ENCODE measurements at places on chromosomes 7 and 10. TPM values are rescaled to one million over a fixed set of nuclear protein-coding genes. Genes with fewer than 3 reads are reported as not detected.

GRCh38 chr7:155941688-155942087 is 129.4 kb upstream of the SHH start:
- DNase-seq, result no peak

DNA sequence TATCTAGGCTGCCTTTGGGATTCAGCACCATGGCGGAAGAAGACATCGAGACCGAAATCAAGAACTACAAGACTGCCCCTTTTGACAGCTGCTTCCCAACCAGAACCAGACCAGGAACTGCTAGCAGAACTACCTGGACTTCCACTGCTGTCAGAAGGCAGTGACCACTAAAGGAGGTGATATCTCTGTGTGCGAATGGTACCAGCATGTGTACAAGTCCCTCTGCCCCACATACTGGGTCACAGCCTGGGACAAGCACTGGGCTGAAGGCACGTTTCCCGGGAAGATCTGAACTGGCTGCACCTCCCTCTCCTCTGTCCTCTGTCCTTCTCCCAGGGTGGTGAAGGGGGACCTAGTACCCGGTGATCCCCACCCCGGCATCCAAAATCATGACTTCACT is 25.6 kb upstream of the PDIA4 start:
- no peak for DNase-seq

- DNase-seq, result no peak
These were observed 115.0 kb downstream of the SND1 start for GRCh38 chr7:127766831-127767459.

ZNF853 gene
- polyA plus RNA-seq, result 14.9 TPM

DNA sequence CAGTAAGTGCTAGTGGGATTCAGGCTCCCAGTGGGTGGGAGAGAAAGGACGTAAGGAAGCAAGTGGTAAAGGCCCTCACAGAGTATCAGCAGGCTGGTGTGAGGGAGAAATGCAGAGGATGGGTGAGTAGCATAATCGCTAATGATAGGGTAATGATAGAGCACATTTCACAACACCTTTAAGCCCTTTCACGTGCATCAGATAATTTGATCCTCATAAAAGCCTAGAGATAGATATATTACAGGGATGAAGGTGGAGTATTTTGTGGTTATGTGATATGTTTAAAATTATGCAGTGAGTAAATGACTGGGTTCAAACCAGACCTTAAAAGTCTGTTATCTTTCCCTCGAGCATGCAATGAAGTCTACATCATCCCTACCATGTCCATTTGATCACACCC is 10.3 kb downstream of the LEP start:
- no peak for DNase-seq

OSBPL3 gene
- polyA plus RNA-seq, result 3.9 TPM

- DNase-seq, result no peak
These were observed 38.8 kb upstream of the DNAH11 start for GRCh38 chr7:21504021-21504420.

GRCh38 chr10:10676972-10677371 is 340.7 kb upstream of the CELF2 start:
- DNase-seq, result peak; percentile 67

ITPRID1 gene
- 0.77 TPM for polyA plus RNA-seq

DNA sequence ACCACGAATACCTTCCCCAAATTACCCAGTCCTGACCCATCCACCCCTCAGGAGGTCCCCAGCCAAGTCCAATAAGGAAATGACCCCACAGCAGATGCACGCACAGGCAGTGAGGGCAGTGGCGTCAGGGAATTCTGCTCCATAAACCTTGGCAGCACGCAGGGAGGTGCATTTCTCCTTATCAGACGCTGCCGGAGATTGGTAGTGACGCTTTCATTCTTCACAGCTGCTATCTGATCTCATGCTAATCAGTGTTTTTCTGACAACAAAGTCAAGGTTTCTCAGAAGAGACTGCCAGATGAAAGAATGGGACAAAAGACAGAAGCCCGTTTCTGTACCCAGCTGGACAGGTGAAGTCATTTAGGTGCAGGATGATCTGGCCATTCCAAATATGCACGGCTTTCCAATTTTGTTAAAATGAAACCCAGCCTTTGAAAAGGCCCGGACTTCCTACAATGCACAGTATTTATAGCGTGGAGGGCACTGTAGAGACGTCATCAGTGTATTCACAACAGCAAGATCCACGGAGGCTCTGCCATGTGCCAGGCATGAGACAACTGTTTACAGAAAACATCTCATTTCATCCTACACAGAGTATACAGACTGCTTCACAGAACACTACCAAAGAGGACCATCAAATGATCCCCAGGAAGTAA is 35.3 kb downstream of the DIP2C start:
- no peak for DNase-seq

GRCh38 chr10:89073719-89074118 is 83.1 kb downstream of the FAS start:
- DNase-seq, result no peak

HDAC9 gene
- 15.6 TPM for polyA plus RNA-seq

DNA sequence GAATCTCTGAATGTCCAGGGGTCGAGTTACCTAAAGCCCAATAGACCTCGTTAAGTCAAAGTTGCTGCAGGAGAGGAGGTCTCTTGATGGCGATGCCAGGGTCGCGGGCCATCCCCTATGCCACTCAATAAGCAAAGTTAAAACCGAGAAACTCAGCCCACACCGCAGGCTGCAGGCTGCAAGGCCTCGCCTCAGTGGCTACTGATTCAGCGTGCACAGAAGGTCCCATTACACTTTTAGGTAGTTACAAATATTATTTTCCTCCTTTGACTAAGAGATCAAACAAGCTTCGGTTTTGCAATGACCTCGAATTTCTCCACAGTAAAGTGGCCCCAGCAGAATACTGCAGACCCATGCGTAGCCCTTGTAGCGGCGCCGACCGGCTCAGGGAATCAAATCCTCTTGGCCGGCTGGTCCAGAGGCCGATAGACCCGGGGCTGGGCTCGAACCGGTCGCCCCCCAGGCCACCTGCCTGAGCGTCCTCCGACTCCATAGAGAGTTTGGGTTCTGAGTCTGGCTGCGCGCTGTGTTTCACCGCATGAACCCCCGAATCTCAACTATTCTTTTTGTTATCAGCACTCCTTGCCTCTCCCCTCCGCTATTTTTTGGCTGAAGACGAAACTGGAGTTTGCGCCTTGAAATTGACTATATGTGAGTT is 2.3 kb downstream of the C1QL3 start:
- DNase-seq, result no peak

GRCh38 chr10:33803248-33803647 is 468.8 kb upstream of the NRP1 start:
- DNase-seq, result no peak

ELAPOR2 gene
- 4.3 TPM for polyA plus RNA-seq

ASIC3 gene
- 3.6 TPM for polyA plus RNA-seq

NCAPG2 gene
- 11.7 TPM for polyA plus RNA-seq

- DNase-seq, result no peak
These were observed 40.8 kb upstream of the SEC61G start for GRCh38 chr7:54799792-54800191.

- DNase-seq, result no peak
These were observed 125.1 kb upstream of the PPIF start for GRCh38 chr10:79222186-79222585.

- peak; percentile 98 for DNase-seq
These were observed 6.4 kb downstream of the MAFK start for GRCh38 chr7:1536743-1537534.

DNA sequence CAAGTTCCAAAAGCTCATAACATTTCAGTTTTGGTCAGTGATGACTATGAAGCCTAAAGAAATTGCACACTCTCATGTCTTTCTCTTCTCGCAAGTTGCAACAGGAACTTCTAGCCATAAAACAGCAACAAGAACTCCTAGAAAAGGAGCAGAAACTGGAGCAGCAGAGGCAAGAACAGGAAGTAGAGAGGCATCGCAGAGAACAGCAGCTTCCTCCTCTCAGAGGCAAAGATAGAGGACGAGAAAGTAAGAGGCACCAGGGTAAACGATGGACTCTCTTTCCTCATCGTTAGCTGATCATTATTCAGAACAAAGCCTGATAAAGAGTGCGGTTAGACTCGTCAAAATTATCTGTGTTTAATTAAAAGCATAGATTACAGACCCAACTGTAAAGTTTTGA is 94.7 kb downstream of the HDAC9 start:
- DNase-seq, result peak; percentile 23

EXOSC1 gene
- polyA plus RNA-seq, result 30.7 TPM

- peak; percentile 64 for DNase-seq
These were observed 127.8 kb downstream of the TMEM26 start for GRCh38 chr10:61325223-61325960.

ZNF518A gene
- 16.5 TPM for polyA plus RNA-seq

- no peak for DNase-seq
These were observed 91.9 kb downstream of the ZWINT start for GRCh38 chr10:56269181-56269580.

CCDC172 gene
- not detected for polyA plus RNA-seq

GRCh38 chr10:17216217-17216900 is 11.7 kb upstream of the VIM start:
- peak; percentile 71 for DNase-seq

SPDYE18 gene
- 0.20 TPM for polyA plus RNA-seq

DNA sequence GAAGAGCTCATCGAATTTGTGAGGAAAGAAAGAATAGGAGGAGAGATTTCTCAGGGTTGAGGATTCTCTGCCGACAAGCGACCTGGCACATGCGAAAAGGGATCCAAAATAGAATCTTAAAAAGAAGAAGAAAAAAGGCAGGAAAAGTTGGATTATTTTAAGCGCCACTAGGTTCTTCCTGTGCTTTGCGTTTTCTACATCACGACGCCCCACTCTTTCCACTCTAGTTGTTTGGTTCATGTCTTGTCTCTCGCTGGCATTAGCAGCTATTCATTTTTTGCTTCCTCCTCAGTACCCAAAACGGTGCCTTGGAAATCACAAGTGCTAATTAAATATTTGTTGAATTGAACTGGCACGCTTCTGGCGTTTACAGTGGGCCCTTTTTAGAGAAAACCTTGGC is 674 bp upstream of the FRA10AC1 start:
- DNase-seq, result peak; percentile 44

SLC18A3 gene
- not detected for polyA plus RNA-seq

DNA sequence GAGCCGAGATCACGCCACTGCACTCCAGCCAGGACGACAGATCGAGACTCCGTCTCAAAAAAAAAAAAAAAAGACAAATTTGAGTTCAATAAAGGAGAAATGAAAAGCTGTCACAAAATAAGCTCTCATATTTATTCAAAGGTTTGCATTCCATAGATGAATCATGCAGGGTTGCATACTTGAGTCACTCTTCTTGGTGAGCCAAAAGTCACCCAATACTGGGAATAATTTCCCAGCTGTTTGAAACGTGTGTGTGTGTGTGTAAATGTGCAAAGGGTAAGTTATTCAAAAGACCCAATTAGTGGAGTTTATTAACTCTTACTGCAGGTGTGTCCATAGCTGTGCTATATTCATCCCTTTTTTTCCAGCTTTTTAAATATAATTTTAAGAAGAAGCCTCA is 297.7 kb downstream of the CCDC3 start:
- DNase-seq, result no peak

DNA sequence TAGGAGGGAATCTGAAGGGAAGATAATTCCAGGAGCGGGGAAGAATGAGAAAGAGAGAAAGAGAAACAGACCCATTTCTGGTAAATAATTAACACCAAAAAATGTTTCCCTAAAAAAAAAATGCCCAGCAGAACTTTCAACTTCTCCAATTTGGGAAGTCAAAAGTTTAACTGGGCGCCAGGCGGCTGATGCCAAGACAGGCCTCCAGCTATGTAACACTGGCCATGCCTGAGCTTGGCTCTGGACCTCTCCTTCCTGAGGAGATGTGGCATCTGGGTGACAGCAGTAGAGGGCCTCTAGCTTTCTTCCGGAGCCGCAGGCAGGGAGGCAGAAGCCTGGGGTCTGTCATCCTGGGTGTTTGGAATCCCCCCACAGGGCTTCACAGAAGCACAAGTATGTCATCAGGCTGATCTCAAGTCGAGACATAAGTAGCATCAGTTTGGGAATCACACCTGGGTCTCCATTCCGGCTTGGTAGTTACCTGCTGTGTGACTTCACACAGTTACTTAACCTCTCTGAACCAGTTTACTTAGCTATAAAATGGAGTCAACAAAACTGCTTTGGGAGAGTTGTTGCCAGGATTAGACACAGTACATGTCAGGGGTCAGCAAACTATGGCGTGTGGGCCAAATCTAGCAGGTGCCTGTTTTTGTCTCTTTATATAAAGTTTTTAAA is 50.5 kb upstream of the TCF7L2 start:
- no peak for DNase-seq

GRCh38 chr7:84837405-84837804 is 349.5 kb downstream of the SEMA3D start:
- no peak for DNase-seq

DTX2 gene
- 10.0 TPM for polyA plus RNA-seq

DNA sequence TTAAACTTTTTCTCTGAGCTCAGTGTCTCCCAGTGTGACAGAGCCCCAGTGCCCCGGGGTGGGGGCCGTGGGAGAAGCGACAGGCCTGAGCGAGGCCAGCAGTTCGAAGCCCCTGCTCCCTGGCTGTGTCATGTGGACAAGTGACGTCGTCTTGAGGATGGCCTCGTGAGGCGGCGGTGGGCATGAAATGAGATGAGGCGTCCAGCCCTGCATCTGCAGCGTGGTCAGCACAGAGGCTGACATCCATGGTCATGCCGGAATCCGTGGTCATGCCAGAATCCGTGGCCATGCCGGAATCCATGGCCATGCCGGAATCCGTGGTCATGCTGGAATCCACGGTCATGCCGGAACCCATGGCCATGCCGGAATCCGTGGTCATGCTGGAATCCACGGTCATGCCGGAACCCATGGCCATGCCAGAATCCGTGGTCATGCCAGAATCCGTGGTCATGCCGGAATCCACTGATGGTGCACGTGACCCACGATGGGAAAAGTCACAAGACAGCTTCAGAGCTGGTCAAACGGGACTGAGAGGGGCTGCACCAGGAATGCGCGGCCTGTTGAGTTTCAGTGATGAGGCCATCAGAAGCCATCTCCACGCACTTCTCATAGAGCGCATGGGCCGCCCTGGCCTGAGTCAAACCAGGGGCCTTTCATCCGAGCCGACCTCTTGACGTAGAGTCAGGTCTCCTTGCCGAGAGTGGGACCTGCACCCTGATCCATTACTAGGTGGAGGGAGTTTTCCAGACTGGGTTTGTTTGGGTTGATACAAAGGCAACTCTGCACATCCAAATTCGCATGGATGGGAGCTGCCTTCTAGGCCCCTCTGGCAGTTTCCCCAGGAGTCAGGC is 342.5 kb downstream of the PTPRN2 start:
- no peak for DNase-seq

BTAF1 gene
- 22.6 TPM for polyA plus RNA-seq

GRCh38 chr7:23714150-23714464 is 4.1 kb downstream of the STK31 start:
- DNase-seq, result no peak

Data from muscle of leg (tissue), 16 donors.